ENCODE measurements at places on chromosomes 6 and 20. TPM values are rescaled to one million over a fixed set of nuclear protein-coding genes. Genes with fewer than 3 reads are reported as not detected.

- peaks cover 10% of the 10 kb centered on the region for H3K36me3 ChIP-seq
- no peak overlapping the region for H3K27ac ChIP-seq
- H3K4me3 ChIP-seq = no peak overlapping the region
- DNase-seq = no peak
- H3K27me3 ChIP-seq = no peaks in the 10 kb centered on the region
Measured at GRCh38 chr6:143952947-143953701, 54.9 kb downstream of the PLAGL1 start.

The SLC22A1 gene
- not detected for total RNA-seq

- H3K27me3 ChIP-seq = no peaks in the 10 kb centered on the region
- H3K27ac ChIP-seq = no peak overlapping the region
- no peak for DNase-seq
- H3K4me3 ChIP-seq = no peak overlapping the region
- no peaks in the 10 kb centered on the region for H3K36me3 ChIP-seq
- no peaks in the 10 kb centered on the region for H3K4me1 ChIP-seq
Measured at GRCh38 chr20:51162015-51162414, 139.1 kb upstream of the KCNG1 start.

DNA sequence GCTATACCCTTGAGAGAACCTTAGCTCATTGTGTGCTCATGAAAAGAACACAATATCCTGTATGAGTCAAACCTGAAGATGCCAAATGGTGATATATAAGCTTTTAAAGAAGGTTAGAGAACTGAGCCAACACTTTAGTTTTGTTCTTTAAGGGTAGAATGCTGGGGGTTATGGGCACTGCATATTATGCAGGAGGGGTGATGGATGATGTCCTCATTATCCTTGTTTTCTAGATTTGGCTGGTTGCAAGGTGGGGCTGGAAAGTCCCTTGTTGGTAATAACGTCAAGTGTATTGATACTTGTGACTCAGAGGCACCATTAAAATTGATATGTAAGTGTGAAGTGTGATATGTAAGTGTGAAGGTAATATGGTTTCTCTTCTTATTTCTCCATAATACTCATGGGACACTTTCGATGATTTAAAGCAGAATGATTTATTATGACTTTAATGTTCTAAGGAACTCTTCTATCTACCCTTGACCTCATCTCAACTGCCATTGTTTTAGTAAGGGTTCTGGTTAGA lies 113.7 kb upstream of the DTNBP1 start:
- H3K4me1 ChIP-seq = no peaks in the 10 kb centered on the region
- no peak for DNase-seq
- H3K27me3 ChIP-seq = no peaks in the 10 kb centered on the region
- no peak overlapping the region for H3K4me3 ChIP-seq
- no peak overlapping the region for H3K27ac ChIP-seq

GRCh38 chr6:70385901-70386300 lies 27.4 kb upstream of the FAM135A start:
- no peak overlapping the region for H3K27ac ChIP-seq
- H3K36me3 ChIP-seq = no peaks in the 10 kb centered on the region
- H3K4me1 ChIP-seq = no peaks in the 10 kb centered on the region
- H3K27me3 ChIP-seq = no peaks in the 10 kb centered on the region

GRCh38 chr6:158316022-158316421 lies 3.8 kb downstream of the TULP4 start:
- no peaks in the 10 kb centered on the region for H3K27me3 ChIP-seq
- H3K36me3 ChIP-seq = peaks cover 20% of the 10 kb centered on the region
- no peaks in the 10 kb centered on the region for H3K4me1 ChIP-seq
- no peak overlapping the region for H3K4me3 ChIP-seq
- DNase-seq = no peak

The CTAGE9 gene
- not detected for total RNA-seq

The CST2 gene
- total RNA-seq = not detected

DNA sequence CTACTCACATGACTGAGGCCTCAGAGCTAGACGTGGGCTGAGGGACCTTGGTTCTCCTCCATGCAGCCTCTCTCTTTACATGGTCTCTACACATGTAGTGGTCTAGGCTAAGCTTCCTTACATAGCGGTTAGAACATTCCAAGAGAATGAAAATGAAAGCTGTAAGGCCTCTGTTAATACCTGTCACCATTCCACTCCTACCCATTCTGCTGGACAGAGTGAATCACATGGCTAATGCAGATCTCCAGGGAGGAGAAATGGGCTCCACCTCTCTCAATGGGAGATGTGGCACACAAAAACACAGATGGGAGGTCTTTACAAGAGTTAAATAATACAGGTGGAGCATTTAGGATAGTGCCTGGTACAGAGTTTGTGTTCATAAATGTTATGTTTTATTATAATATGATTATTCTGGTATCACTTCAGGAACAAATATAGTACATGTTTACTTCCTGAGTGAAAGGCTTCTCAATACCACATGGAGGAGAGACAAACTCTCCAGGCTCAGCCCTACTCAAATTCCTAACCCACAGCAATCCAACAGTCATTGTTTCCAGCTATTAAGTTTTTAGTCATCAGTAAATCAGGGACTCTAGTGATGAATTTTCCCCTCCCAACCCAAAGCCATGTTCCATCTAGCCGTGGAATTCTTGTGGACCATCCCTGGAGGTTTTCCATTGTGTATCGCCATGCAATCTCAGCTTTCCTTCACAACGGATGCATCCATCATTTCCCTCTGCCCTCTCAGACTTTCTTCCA lies 57.9 kb downstream of the ISM1 start:
- H3K4me1 ChIP-seq = peaks cover 2% of the 10 kb centered on the region
- no peaks in the 10 kb centered on the region for H3K27me3 ChIP-seq
- no peak for DNase-seq
- H3K36me3 ChIP-seq = no peaks in the 10 kb centered on the region
- H3K27ac ChIP-seq = no peak overlapping the region
